Psoas muscle (tissue), 8 donors: ENCODE measurements at places on chromosomes 2 and 18. TPM values are rescaled to one million over a fixed set of nuclear protein-coding genes. Genes with fewer than 3 reads are reported as not detected.

LYG2 gene
- not detected for total RNA-seq

ANKRD30BL gene
- total RNA-seq: not detected

PLEKHH2 gene
- total RNA-seq: 0.37 TPM

CNGA3 gene
- not detected for total RNA-seq

SERPINB13 gene
- not detected for total RNA-seq

PRSS56 gene
- total RNA-seq: 2.4 TPM

NTSR2 gene
- 0.22 TPM for total RNA-seq

CERKL gene
- total RNA-seq: not detected

TIMM21 gene
- total RNA-seq: 72.7 TPM

IL1F10 gene
- total RNA-seq: not detected

KRTCAP3 gene
- 1.5 TPM for total RNA-seq

SP9 gene
- total RNA-seq: 0.95 TPM

KLHL41 gene
- total RNA-seq: 3,578 TPM

WDR7 gene
- 24.4 TPM for total RNA-seq

SH2D6 gene
- total RNA-seq: 0.62 TPM

PRR30 gene
- total RNA-seq: not detected

NRP2 gene
- total RNA-seq: 6.9 TPM
